Pons (tissue), 1 donor: ENCODE measurements at places on chromosomes 12 and 14.

- DNase-seq: no peak
These were observed 7.4 kb downstream of the ACOT2 start for GRCh38 chr14:73576391-73576790.

- no peak for DNase-seq
These were observed 2.9 kb downstream of the KRT79 start for GRCh38 chr12:52831251-52831650.

DNA sequence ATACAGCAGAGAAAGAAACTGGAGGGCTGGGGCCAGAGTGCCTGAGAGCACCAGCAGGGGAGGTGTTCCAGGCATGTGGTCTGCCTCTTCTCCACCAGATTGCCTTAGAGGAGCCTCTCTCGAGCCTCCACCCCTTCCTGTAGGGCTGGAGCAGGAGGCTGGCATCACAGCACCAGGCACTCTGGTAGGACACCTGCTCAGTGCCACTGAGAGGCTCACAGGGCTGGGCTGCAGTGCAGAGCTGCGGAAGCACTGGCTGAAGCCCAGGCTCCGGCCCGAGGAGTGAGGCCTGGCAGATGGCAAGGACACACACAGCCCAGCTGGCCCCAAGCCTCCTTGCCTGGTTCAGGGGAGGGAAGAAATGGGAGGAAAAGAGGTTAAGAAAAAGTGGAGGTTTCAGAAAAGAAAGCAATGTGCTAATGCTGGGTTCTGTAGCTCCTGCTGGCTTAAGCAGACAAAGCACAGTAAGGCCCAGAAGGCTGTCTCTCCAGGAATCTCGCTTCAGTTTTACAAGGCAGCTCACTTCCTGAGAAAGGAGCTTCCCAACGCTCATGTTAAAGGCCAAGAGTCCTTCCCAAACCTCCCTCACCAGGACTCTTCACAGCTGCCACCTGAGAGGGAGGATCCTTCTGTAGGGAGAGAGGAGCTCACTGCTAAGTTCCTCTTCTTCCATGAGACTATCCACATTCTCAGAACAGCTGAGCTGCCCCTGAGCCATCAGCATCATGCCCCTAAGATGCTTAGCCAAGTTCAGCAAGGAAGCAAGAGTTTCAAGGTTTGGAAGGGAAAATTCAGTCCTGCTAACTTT is 23.8 kb downstream of the SPTB start:
- peak; percentile 17 for DNase-seq

- DNase-seq: no peak
These were observed 239.4 kb upstream of the KRR1 start for GRCh38 chr12:75750716-75751306.

DNA sequence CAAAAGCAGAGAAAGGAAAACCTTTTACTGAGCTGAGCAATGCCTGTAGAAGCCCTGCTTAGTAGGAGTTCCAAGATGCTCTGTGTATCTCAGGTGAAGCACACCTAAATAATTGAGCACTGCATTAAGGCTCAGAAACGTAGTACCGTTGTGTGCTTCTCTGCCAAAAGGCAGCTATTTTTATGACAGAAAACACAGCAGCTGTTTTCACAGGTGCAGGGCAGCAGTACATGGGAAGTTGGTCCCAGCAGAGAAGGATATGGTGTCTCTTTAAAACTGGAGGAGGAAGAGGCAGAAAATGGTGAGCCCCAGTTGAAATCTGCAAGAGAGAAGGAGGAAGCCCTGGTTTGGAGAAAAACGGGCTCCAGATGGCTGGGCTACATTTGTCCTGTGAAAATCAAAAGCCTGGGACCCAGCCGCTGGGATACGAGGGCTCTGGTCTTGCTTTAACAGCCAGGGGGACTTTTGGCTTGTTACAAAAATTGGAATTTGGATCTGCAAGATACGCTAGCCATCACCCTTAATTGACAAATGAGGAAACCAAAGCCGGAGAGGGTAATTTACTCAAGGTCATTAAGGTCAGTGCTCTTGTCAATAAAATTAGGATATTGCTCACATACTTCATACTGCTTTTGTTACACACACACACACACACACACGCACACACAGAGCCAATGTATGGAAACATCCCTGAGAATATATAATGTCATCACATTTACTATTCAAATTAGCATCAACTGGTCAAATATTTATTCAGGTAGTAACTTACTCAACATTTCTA is 27.3 kb downstream of the SPRING1 start:
- no peak for DNase-seq

DNA sequence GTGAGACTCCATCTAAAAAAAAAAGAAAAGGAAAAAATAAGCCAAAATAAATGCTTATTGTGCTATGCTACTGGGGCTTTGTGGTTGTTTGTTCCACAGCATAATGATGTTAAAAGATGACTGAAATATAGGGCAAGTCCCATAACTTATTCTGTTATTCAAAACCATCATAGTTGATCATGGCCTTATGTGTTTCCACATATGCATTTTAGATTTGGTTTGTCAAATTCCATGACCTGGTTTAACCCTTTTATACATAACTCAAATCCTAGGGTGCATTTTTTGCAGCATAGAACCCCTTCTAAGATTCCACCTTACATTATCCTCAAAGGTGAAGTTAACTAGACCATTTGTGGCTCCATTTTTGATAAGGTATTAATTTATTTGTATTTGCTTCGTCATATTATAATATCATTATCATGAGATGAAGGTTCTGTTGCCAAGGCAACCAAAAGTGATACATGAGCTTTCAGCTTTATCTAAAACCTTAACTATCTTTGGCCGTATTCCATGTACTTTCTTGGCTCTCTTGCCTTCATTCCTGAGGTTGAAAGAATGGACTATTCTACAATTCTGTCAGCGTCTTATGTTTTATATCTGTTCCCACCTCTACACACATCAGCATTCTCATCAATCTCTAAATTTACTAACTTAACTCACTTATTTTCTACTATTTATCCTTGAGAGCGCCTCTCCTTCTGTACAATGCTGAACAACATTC is 138.7 kb upstream of the DYRK2 start:
- DNase-seq: no peak

DNA sequence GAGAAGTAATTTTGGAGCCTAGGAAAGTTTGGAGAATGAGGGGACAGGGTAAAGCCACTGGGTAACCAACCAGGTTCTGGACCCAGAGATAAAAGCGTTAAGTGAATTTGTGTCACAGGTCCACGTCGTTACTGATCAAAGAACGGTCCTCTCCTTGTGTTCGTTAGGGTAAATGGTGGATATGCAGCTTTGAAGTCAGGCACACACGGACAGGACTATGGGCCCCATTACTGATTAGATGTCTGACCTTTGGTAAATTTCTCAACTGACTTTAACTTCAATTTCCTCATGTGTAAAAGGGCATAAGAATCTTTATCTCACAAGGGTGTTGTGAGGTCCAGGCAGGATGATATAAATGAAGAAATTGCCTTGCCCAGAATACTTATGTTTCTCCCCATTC is 76.6 kb downstream of the EMP1 start:
- DNase-seq: no peak

DNA sequence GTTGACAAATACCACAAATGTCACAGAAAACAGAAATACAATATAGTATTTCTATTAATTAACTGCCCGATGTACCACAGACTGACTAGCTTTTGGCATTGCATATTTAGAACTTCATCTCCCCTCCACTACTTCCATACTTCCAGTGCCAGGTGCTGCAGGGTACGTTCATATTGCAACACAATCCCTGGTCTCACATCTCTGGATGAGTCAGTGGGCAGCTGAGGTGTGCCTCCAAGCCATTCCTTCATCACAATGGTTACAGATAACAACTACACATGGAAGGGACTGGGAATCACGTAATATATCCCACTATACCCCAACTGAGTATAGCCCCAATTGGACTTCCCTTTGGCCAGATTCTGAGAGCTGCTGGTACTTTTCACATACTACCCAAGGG is 31.1 kb downstream of the CCDC198 start:
- DNase-seq: no peak

GRCh38 chr14:30227876-30228275 is 300.2 kb upstream of the PRKD1 start:
- no peak for DNase-seq

DNA sequence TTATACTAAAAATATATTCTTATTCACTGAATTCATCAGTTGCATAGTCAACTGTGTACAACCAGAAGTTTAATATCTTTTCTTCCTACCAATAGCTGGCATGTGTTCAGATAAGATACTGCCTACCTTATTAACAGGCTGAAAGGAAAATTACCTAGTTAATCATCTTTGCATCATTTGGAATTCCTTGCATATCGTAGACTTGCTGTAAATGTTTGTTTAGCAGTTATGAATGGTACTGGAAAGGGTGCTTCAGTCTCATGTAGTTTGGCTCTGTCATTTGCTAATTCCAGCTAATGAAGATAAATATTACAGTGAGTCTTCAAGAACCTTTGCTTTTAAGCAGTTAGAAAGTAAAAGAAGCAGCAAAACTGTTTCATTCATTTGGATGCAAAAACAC is 84.4 kb downstream of the PPHLN1 start:
- DNase-seq: no peak

DNA sequence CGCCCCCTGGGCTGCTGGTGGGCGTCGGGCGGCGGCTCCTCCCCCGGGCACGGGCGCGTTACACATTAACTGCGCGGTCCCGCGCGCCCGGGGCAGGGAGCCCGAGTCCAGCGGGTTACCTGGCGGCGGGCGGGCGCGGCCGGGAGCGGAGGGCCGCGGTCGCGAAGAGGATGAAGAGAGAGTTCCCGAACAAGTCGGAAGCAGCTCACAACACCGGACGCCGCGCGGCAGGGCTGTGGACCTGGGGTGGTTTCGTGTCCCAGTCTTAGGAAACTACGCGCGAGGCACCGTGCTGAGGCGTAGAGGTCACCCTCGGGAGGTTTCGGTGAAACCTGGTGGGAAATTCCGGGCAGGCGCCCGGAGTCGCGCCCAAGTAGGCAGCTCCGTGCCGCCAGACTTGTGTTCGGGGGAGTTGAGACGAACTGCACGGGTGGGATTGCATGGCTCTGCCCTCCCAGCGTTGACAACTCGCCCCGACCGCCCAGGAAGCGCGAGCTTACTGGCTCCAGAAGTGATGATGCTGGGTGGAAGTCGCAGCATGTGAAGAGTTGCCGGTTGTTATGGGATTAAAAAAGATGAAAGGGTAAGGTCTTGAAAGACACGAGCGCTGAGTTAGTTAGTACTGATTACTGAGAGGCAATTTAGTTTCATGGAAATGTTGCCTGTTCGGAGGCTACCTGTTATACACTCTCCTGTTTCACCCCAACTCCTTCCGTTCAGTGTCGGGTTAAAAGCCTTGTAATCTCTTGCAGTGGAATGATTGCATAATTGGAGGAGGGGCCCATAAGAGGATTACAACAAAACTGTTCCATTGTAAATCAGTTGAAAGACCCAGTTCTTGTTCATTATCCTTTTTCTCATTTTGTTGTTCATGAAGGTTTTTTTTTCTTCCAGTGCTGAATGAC is 879 bp downstream of the RAB3IP start:
- DNase-seq: peak; percentile 63

- no peak for DNase-seq
These were observed 80.4 kb upstream of the WSCD2 start for GRCh38 chr12:108048686-108049085.

GRCh38 chr14:94844593-94845152 is 74.8 kb upstream of the GSC start:
- no peak for DNase-seq

DNA sequence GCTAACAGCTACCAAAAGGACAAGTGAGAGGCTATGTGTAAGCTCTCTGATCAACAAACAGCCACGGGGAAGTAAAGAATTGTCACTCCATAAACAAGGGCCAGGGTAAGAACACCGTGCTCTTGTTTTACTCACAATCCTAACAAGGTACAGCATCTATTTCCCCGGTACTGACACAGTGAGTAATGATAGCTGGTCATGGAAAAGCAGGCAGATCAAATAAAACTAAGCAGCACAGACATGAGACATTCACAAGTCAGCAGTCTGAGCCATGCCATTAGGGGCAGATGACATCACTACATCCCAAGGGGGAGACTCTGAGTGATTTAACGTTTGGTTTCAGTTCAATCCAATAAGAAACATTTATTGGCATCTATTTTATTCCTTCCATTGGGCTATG is 54.4 kb downstream of the ARL6IP4 start:
- DNase-seq: no peak

GRCh38 chr14:106023411-106023810 is 497.0 kb downstream of the TMEM121 start:
- DNase-seq: no peak

DNA sequence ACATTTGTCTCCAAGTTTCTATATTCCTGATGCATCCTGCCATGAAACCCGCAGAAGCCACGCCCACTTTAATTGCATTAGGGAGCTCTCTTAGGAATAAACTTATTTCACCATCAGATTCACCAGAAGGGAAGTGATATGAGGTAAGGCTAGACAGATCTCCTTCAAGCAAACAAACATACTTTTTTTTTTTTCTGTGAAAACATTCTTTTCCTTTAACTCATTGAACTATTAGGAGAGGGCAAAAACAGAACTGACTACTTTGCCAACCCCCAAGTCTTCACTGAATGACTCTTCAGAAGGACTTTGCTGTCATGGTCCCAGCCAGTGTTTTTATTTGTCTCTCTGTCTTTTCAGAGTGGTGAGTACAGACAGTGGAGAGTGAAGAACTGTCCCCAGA is 48.4 kb downstream of the GTF2A1 start:
- no peak for DNase-seq

GRCh38 chr14:68106456-68106855 is 286.9 kb downstream of the RAD51B start:
- DNase-seq: no peak

- DNase-seq: no peak
These were observed 161.3 kb downstream of the RPL10L start for GRCh38 chr14:46490238-46490685.

DNA sequence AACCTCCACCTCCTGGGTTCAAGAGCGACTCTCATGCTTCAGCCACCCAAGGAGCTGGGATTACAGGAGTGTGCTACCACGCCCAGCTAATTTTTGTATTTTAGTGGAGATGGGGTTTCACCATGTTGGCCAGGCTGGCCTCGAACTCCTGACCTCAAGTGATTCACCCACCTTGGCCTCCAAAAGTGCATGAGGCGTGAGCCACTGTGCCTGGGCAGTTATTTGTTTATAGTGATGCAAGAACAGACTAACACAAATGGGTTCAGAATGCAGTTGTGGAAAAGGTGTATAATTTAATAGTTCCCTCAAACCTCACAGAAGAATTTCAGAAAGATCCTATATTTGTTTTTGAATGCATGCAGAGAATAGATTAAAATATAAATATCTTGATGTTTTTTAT is 447.1 kb downstream of the ZFP36L1 start:
- DNase-seq: no peak

- DNase-seq: no peak
These were observed 201.0 kb downstream of the TMX1 start for GRCh38 chr14:51441001-51441400.

- DNase-seq: no peak
These were observed 9.0 kb upstream of the NUDT4 start for GRCh38 chr12:93368766-93369165.

GRCh38 chr14:105223260-105223659 is 25.1 kb upstream of the BTBD6 start:
- DNase-seq: no peak

GRCh38 chr14:70069186-70069585 is 119.6 kb downstream of the SLC8A3 start:
- no peak for DNase-seq

GRCh38 chr12:28051516-28052354 is 79.2 kb upstream of the PTHLH start:
- DNase-seq: no peak

GRCh38 chr12:125071456-125071855 is 6.2 kb downstream of the AACS start:
- no peak for DNase-seq

GRCh38 chr12:75709503-75709902 is 198.1 kb upstream of the KRR1 start:
- no peak for DNase-seq

- no peak for DNase-seq
These were observed 7.7 kb upstream of the PLEKHG7 start for GRCh38 chr12:92695056-92695455.
